NCI-H2081 (cell line): ENCODE measurements at places on chromosomes 12 and 14.
A peak's percentile ranks its signal among the peaks of the same experiment; 100 is the strongest.

GRCh38 chr12:91109148-91109564 lies 2.1 kb downstream of the LUM start:
- DNase-seq = peak; percentile 21

DNA sequence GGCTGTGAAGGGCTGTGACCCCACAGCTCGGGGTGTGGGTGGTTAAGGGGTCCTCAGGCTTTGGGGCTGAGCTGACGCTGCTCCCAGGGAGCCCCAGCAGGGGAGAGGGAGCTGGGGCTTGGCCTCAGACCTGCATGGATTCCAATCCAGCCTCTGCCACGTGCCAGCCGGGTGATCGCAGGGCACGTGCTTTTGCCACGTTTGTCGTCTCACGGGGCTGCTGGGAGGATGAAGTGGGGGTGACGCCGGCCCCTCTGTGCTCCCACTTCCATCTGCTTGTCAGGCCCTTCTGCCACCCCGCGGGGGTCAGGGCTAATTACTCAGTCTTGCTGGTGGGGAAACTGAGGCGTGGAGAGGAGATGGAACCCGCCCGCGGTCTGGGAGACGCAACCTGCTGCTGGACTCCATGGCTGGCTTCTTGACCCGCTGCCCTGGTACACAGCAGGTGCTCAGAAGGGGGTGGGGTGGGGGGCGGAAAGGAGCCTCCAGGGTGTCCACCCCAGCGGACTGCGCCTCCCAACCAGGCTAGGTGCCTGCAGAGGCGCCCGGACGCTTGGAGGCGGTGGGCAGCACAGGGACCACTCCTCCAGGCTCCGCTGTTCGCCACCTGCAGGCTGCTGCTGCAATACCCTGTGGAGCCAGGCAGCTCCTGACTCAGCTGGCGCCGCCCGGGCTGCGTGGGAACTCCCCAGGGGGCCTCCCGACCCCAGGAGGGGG lies 36.4 kb upstream of the PRIMA1 start:
- DNase-seq = no peak

GRCh38 chr12:57736741-57737466 lies 1.6 kb downstream of the AGAP2 start:
- DNase-seq = no peak

DNA sequence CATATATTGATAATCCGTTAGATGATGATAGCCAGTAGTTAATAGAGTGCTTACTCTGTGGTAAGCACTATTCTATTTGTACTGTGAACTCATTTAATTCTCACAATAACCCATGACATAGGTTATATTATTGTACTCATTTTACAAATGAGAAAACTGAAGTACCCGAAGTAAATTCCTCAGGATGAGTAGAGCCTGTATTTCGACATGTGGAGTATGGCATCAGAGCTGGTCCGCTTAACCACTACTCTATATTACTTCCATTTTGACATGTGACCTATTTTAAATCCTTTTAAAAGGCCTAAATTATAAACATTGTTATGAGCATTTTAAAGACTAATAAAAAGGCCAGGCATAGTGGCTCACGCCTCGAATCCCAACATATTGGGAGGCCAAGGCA lies 8.0 kb upstream of the RAP1B start:
- no peak for DNase-seq

DNA sequence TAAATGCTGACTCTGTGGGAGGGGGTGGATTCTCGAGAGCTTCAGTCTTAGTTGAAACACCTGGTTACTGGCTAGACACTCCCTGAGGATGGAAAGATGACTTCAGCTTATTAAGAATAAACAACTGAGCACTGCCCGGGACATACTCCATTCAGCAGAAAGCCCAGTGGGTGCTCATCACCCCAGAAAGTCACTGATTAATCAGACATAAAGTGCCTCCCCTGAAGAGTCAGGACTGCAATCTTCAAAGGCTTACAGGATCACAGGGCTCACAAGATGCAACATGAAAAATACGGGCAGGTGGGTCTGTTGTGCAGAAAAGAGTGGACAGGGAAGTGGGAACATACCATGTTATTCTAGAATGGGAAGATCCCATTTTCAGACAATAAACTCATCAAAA lies 207.0 kb downstream of the CALM1 start:
- no peak for DNase-seq

GRCh38 chr12:63965936-63966605 lies 121.6 kb downstream of the SRGAP1 start:
- no peak for DNase-seq

DNA sequence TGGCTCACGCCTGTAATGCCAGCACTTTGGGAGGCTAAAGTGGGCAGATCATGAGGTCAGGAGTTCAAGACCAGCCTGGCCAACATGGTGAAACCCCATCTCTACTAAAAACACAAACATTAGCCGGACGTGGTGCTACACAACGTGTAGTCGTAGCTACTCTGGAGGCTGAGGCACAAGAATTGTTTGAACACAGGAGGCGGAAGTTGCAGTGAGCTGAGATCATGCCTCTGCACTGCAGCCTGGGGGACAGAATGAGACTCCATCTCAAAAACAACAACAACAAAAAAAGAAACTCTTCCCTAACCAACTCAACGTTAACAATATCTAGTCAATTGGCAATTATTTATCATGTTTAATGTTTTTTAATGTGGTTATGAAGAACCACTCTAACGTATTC lies 89.3 kb downstream of the EPS8 start:
- DNase-seq = no peak
